ENCODE measurements at places on chromosomes 1 and 21.
A peak's percentile ranks its signal among the peaks of the same experiment; 100 is the strongest.

GRCh38 chr1:205251576-205251975 is 23.8 kb downstream of the TMCC2 start:
- no peak for DNase-seq

- DNase-seq = no peak
Measured at GRCh38 chr1:114505148-114505561, 5.8 kb downstream of the TRIM33 start.

GRCh38 chr1:77927414-77927813 is 39.0 kb downstream of the NEXN start:
- DNase-seq = no peak

GRCh38 chr1:116373431-116374352 is 648 bp downstream of the ATP1A1 start:
- no peak for DNase-seq

DNA sequence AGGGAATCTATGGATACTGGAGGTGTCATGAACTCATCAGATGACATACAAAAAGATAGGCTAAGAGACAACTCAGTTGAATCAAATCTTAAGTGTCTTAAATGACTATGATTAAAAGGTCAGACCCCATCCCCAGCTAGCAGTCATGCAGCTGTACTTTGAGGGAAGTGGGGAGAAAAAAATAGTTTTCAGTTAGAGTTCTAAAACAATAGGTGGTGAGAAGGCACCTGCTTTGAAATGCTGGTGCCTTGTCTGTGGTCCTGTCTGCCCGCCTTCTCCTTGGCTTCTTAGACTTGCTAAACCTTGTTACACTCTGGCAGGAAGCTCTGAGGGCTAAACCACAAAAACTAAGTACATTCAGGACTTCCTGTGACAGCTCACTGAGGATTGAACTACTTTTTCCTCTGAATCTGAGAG is 15.3 kb downstream of the CD2 start:
- no peak for DNase-seq

- no peak for DNase-seq
Measured at GRCh38 chr1:45647248-45648021, 23.6 kb upstream of the CCDC17 start.

- DNase-seq = no peak
Measured at GRCh38 chr21:44368711-44369446, 15.5 kb downstream of the TRPM2 start.

DNA sequence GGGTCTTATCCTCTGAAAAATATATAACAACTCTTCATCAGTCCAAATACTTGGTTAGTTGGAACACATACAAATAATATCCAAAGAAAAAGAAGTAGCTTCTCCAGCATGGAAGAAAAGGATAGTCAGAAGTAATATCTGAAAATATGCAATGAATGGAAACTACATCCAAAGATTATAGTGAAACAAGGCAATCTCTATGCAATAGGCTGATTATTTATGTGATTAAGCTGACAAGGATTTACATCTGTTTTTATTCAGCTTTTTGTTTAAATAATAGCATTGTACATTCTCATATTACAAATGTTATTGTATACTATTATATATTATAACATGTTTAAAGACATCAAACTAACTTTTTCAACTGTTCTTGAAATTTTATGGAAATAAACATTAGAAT is 15.3 kb upstream of the TGFBR3 start:
- peak; percentile 40 for DNase-seq

GRCh38 chr1:186479162-186479561 is 18.2 kb upstream of the PDC start:
- no peak for DNase-seq

DNA sequence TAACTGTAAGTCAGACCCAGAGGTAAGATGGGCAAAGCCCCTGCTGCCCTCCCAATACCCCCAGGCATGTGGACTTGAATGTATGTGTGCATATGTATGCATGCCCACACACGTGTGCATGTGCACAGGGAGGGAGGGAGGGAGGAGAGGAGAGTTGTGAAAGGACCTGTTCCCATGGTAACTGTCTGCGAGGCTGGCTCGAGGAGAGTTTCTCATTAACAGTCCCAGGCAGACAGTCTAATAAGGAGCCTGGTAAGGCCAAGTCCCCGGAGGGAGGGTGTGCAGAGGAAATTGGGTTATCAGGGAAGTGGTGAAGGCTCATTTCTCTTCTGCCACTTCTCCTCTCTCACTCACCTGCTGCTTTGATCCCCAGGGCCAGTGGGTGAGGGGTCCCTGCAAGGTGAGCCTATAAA is 74.9 kb downstream of the NFASC start:
- no peak for DNase-seq

All from fibroblast of skin of left biceps (primary cell).